Kidney (tissue), 22 donors: ENCODE measurements at places on chromosomes 6 and 20. TPM values are rescaled to one million over a fixed set of nuclear protein-coding genes. Genes with fewer than 3 reads are reported as not detected.

SLC17A3 gene
- 149 TPM for polyA plus RNA-seq

WFDC5 gene
- polyA plus RNA-seq = not detected

GLP1R gene
- polyA plus RNA-seq = 0.13 TPM

DNA sequence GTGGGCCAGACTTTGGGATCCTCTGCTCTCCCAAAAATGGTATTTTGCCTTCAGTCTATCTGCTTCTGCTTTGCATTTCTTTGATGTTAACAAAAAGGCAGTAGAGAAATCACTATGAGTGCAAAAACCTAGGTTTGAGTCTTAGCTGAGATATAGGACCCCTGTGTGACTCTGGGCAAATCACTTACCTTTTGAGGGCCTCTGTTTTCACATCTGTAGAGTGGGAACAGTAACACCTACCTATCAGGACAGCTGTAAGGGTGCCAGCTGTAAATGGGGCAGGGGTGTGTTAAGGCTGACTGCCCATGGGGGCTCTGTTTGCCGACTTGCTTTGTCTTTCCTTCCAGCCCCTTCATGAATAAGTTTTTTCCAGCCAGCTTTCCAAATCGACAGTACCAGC lies 30.4 kb downstream of the HM13 start:
- DNase-seq = no peak

DNA sequence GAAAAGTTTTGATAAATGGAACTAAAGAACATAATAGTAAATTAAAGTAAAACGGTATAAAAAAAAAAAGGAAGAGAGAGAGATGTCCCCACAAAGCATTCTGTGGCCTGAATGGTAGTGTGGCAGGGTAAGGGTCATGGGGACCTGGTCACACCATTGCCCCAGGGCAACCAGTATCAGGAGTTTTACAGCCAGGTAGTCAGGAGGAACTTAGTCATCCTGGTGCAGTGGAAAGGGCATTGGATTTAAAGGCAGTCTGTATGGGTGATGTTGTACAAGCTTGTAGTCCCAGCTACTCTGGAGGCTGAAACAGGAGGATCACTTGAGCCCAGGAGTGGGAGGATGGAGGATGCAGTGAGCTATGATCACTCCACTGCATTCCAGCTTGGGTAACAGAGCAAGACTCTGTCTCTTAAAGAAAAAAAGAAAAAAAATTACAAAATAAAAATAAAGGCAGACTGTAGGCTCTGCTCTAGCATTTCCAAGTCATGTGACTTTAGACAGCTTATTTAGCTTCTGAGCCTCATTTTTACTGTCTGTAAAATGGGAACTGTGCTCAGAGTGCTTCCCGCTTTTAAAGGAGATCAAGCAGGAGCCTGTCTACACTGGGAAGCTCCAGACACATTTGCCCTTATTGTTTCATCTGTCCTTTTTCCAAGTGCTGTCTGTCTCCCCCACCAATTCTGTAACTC lies 112.8 kb upstream of the ARMC2 start:
- DNase-seq = no peak

GRCh38 chr6:145372671-145373151 lies 362.6 kb downstream of the EPM2A start:
- DNase-seq = no peak

FAM162B gene
- 5.8 TPM for polyA plus RNA-seq

CHRNA4 gene
- 0.67 TPM for polyA plus RNA-seq

PAX1 gene
- polyA plus RNA-seq = not detected

DNA sequence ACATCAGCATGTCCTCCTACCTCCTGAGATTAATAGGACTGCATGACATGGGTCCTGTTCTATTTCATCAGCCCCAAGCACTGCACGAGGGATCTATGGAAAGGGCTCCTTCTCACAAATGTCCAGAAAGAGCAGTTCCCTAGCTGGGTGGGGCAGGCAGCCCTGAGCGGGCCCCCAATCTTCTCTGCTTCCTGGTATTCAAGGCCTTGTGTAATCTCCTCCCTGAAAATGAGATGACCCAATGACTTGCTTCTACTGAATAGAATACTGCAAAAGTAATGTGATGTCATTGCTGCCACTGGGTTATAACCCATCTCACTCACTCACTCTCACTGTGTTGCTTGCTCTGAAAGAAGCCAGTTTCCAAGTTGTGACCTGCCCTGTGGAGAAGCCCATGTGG lies 126.4 kb downstream of the OPRM1 start:
- no peak for DNase-seq

DNA sequence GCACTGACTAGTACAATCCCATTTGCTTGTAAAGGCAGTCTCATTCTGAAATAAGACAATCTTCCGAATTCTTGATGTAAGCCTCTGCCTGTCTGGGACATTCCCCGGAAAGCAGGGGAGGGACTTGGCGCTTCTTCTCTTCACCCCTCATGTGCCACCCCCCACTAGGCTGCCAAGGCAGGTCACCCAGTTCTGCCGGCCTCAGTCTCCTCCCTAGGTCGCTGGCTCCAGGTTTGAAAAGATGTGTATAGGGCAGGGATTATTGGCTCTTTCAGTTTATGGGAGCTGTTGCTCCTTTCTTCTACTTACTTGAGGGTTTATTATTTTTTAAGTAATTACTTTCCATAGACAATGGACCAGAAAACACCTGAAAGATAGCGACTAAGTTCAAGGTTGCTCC lies 158.1 kb upstream of the RPS6KA2 start:
- no peak for DNase-seq

DNA sequence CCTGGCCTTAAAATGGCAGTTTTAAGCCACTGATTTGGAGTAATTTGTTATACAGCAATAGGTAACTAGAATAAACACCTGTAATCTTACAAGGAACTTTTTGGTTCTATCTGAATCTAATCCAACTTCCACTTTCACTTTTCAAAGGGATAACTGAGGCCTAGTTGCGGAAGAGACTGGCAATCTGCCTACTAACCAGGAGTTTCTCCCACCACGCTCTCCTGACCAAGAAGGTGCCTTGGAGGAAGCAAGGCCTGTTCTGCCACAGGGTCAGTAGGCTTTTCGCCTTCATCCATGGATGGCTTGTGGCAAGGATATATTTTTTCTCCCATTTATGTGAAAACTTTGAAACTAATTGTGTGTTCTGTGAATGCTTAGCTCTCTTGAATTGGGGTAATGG lies 12.9 kb upstream of the MYBL2 start:
- DNase-seq = no peak

DNA sequence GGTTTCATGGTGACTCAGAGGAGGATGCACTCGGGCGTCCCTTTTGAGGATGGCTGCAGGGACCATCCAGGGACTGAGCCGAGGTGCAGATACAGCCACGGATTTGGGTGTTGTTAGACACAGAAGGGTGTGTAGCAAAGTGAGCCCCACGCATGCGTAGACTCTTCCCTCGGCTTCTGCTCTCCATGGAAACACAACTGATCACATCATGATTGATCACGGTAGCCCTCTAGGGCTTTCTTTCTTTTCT lies 606 bp upstream of the ULBP1 start:
- DNase-seq = no peak

DNA sequence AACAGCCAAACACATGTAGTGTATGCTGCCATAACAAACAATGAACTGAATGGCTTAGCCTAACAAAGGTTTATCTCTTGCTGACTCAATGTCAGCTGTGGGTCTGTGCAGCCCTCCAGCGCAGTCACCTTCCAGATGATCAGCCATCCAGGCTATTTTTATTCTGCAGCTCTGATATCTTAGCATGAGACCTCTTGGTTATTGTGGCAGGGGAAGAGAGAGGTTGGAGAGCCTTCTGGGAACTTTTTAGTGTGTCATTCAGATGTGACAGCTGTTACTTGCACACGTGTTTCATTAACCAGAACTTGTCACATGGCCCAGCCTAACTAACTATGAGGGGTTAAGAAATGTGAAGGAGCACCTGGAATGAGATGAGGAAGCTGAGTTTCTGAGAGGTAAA lies 202.5 kb downstream of the DHX35 start:
- DNase-seq = no peak
